ENCODE measurements at places on chromosomes 6 and 20. TPM values are rescaled to one million over a fixed set of nuclear protein-coding genes. Genes with fewer than 3 reads are reported as not detected.

DNA sequence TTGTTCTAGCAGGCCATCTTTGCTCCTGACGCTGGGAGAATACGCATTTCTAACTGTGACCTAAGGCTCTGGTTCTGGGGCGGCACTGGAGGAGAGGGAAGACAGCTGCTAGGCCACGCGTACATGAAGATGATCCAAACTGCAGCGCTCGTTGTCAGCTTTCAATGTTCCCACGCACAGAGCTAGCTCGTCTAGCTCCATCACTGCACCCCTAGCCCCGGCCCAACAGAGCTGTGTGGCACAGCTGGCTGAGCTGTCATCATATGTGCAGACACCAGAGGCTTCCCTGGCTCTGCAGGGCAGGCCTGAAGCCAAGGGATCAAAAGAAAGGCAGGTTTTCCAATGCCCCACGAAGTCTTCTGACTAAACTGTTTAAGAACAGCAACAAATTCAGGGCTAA lies 124.7 kb downstream of the IRF4 start:
- H3K27ac ChIP-seq = no peak overlapping the region
- H3K36me3 ChIP-seq = peaks cover 8% of the 10 kb centered on the region
- no peak for DNase-seq
- H3K4me3 ChIP-seq = no peak overlapping the region
- no peaks in the 10 kb centered on the region for H3K4me1 ChIP-seq

- DNase-seq = no peak
- H3K4me3 ChIP-seq = no peak overlapping the region
- H3K36me3 ChIP-seq = no peaks in the 10 kb centered on the region
- no peak overlapping the region for H3K27ac ChIP-seq
- no peaks in the 10 kb centered on the region for H3K4me1 ChIP-seq
Observed at GRCh38 chr6:170420791-170421776, 114.5 kb downstream of the FAM120B start.

CCN6 gene
- not detected for total RNA-seq

GRCh38 chr6:158018851-158019361 lies 37.2 kb downstream of the SYNJ2 start:
- H3K27ac ChIP-seq = no peak overlapping the region
- H3K4me1 ChIP-seq = peaks cover 9% of the 10 kb centered on the region
- H3K27me3 ChIP-seq = no peaks in the 10 kb centered on the region
- no peak overlapping the region for H3K4me3 ChIP-seq
- peak; percentile 31 for DNase-seq
- no peaks in the 10 kb centered on the region for H3K36me3 ChIP-seq

Measured in lower lobe of right lung (tissue), 2 donors.